Stimulated activated CD8-positive, alpha-beta memory T cell treated with anti-CD3 and anti-CD28 coated beads, Interleukin-7, amount 100 ng/mL, for 1 hour (primary cell): ENCODE measurements at places on chromosomes 5 and 9.

DNA sequence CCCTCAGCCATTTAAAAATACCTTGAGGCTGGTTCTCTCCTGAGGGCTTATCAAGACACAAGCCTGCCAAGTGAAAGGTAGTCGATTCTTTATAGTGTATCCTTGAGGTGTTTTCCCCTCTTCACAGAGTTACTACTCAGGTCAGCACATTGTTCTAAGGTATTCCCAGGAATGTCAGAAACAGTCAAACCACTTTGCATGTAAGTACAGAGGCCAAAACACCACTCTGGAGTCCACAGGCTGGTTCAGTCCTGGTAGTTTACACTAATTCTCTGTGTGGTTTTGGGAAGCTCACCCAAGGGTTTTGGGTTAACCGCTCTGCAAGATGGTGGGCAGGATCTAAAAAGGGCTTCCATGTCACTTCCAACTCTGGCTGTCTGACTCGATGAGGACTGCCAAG, 162.3 kb upstream of the PPP2R2B start:
- DNase-seq: no peak

DNA sequence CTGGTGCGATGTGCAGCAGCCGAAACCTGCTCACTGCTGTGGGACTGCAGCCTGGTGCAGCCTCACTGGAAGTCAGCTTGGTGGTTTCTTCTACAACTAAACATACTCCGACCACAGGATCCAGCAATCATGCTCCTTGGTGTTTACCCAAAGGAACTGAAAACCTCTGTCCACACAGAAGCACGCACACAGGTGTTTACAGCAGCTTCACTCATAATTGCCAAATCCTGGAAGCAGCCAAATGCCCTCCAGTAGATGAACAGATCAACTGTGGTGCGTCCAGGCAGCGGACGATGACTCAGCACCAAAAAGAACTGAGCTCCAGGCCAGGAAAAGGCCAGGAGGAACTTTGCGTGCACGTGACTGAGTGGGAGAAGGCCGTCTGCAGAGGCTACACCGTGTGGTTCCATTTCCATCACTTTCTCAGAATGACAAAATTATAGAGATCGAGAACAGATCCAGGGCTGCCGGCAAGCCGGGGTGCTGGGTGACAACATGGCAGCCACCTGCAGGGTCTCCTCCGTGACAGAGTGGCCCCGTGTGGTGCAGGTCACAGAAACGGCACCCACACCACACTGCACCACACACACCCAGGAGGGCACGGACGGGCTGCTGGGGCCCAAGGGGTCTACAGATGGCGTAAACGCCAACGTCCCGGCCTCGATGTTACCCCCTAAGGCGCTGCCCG, 23.1 kb upstream of the NSMF start:
- DNase-seq: no peak

GRCh38 chr5:96627792-96628398, 34.3 kb upstream of the CAST start:
- DNase-seq: no peak

- no peak for DNase-seq
Observed at GRCh38 chr5:19616701-19617215, 371.2 kb downstream of the CDH18 start.

DNA sequence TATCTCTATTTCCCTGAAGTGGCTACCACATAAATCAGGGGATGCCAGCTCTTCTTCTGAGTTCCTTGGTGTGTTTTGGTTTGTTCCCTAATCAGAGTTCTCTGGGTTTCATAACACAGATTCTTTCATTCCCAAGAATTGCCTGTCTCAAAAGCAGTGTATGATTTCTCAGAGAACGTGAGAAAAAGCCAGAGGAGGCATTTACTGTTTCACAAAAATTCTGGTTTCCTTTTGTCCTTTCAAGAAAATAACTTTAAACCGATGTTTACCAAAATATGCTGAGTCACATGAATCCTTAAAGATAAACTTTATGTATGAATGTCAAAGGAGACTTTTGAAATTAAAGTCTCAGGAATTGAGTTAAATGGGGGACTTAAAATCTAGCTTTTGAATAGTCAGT, 314.3 kb downstream of the EBF1 start:
- DNase-seq: no peak

- DNase-seq: no peak
Observed at GRCh38 chr5:41334758-41335157, 121.4 kb upstream of the C6 start.

- DNase-seq: no peak
Observed at GRCh38 chr5:154309805-154310204, 119.3 kb downstream of the GALNT10 start.

GRCh38 chr5:77908787-77909186, 132.6 kb upstream of the TBCA start:
- DNase-seq: no peak

DNA sequence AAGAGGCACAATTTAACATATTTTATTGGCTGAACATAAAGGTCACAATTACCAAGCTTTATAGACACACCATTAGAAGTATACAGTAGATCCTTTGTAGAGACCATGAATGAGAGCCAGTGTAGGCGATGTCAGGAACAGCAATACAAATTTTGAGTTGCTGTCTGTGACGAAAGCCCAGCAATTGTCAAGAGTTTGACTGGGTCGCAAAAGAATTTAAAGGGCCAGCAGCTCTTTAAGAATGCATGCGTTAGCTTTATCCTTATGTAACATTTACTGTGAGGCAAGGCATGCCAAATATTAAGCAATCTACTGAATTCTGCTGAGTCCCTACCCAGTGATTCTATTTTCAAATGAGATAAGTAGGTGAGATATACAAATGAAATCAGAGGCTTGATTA, 236.9 kb downstream of the ARRDC3 start:
- no peak for DNase-seq

- no peak for DNase-seq
Observed at GRCh38 chr9:113992994-113993393, 85.1 kb downstream of the AMBP start.

GRCh38 chr9:131982102-131982501, 97.6 kb downstream of the MED27 start:
- no peak for DNase-seq

DNA sequence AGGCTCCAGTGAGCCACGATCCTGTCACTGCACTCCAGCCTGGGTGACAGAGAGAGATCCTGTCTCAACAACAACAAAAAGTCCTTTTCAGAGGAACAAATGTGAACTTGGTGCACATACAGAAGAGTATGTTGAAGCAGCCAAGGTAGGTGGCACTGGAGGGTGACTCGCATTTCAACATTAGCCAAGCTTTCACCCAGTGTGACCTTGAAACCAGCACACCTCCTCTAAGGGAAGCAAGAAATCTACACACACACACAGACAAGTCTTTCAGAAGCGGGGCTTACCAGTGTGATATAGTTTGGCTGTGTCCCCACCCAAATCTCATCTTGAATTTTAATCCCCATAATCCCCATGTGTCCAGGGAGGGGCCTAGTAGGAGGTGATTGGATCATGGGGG, 225.2 kb downstream of the SEMA5A start:
- DNase-seq: no peak

- no peak for DNase-seq
Observed at GRCh38 chr5:168798065-168799023, 219.2 kb upstream of the PANK3 start.

DNA sequence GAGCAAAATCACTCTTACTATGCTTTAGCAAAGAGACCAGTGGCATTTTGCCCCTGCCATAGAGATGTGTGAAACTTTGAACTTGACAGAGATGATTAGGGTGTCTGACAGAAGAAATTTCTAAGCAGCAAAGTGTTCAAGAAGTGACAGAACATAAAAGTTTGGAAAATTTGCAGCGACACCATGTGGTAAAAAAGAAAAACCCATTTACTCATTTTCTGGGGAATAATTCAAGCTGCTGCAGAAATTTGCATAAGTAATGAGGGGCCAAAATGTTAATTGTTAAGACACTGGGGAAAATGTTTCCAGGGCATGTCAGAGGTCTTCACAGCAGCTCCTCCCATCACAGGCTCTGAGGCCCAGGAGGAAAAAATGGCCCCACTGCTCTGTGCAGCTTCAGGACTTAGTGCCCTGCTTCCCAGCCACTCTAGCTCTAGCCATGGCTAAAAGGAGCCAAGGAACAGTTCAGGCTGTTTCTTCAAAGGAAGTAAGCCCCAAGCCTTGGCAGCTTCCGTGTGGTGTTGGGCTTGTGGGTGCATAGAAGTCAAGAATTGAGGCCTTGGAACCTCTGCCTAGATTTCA, 6.1 kb upstream of the AP3B1 start:
- DNase-seq: no peak

DNA sequence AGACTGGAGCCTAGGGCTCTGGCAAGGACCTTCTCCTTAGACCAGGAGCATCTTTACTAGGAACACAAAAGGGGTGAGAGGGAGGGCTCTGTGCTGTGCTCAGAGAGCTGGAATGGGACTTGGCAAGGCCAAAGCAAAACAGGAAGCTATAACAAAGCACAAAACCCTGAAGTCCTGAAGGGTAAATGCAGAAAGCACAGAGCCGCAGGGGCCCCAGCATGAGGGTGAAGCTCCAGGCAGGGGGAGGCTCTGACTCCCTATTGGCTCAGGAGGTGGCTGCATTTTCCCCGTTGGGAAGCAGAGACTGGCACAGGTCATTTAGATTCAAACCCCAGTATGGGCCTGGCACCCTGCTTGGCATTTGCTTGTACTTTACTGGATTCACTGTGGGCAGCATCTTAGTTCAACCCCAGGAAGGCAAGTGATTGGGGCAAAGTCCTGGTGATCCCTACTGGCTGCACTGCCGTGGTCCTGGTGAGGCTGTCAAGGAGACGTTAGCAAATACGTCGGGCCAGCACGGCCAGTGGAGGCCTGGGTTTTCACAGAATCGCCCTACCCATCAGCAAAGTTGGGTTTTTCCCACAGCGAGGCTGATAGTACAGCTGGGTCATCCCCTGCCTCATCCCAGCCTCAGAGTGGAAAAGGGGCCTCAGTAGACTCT, 46.3 kb downstream of the GGTA1 start:
- DNase-seq: no peak

DNA sequence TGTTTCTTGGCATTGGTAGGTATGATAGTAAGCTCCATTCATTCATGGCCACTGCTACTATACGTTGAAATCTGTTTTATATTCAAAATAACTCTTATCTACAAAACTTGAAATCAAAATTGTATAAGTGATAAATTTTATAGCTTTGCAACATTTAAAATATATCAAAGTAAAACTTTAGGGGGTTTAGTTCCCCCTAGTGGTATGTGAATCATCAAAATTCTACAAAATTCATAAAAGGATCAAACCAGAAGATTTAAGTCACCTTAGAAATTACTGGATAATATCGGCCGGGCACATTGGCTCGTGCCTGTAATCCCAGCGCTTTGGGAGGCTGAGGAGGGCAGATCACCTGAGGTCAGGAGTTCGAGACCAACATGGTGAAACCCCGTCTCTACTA, 243.0 kb upstream of the CDH18 start:
- no peak for DNase-seq
